ENCODE measurements at places on chromosomes 5 and 9. TPM values are rescaled to one million over a fixed set of nuclear protein-coding genes. Genes with fewer than 3 reads are reported as not detected.
A peak's percentile ranks its signal among the peaks of the same experiment; 100 is the strongest.

GRCh38 chr9:130354806-130355205 lies 89.2 kb downstream of the HMCN2 start:
- DNase-seq = no peak

- DNase-seq = no peak
Measured at GRCh38 chr9:93960221-93960970, 5.2 kb upstream of the BARX1 start.

DNA sequence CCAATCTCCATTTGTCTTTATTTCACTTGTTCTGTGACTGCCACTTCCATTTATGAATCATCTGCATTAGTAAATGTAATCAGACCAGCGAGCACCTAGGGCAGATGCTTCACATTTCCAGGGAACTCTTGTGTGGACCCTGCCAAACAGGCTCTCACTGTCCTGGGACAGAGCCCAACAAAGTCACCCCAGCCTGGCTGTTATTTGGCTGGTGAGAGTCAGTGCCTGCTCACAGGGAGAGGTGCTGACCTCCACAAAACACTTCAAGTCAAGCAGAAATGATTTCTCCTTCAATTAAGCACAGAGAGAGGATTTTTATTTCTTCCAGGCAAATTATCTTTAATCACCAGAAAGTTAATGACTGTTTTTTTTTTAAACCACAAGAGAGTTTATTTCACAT lies 568.0 kb downstream of the MTRR start:
- DNase-seq = peak; percentile 51

GRCh38 chr9:30815585-30815984 lies 1568.9 kb upstream of the ACO1 start:
- no peak for DNase-seq

DNA sequence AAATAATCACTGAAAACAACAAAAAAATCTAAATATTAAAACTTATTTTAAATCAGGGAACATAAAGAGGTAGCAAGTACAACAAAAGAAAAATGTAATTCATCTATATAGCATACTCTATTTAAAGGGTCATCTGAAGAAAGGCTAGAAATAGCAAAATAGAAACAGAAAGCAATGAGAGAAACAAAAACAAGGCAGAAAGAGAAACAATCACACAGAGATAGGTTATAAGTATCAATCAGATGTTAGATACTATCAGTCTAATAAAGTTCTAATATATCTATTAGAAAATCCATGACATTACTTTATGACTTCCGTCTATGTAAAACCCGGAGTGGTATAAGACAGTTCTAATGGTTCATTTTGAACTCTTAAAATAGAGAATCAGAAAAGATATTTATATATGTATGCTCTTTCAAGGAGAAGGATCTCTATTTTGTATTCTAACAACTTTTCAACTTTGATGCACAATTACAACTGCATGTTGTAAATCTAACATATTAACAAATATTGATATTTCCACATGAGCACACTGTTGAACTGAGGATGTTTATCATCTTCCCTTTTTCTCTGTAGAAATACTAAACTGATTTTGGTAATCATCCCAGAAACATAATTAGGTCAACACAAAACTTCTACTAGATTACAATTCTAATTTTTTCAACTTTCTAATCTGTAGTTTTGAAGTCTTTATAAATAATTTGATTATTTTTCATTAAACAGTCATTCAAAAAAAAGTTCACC lies 15.8 kb downstream of the RICTOR start:
- DNase-seq = no peak

DNA sequence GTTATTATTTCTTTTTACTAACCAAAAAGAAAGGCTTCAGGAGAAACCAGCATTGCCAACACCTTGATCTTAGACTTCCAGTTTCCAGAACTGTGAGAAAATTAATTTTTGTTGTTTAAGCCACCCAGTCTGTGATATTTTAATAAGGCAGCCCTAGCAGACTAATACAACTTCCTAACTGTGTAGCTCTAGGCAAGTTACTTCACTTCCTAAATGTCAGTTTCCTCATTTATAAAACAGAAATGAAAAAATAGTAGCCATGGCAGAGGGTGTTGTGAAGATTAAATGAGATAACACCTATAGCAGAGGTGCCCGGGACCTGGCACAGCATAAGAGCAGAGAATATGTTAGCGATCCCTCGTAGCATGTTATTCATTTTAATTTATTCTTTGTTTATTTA lies 66.6 kb upstream of the HAND1 start:
- DNase-seq = no peak

GRCh38 chr9:125646621-125647100 lies 60.3 kb downstream of the MAPKAP1 start:
- no peak for DNase-seq

Gene CDH10
- total RNA-seq = 1.4 TPM

Gene CDKN2B-AS1
- not detected for total RNA-seq
